NCI-H1048 (cell line): ENCODE measurements at places on chromosomes 1 and 21.

- no peak for DNase-seq
Observed at GRCh38 chr1:114032271-114033215, 53.3 kb downstream of the OLFML3 start.

DNA sequence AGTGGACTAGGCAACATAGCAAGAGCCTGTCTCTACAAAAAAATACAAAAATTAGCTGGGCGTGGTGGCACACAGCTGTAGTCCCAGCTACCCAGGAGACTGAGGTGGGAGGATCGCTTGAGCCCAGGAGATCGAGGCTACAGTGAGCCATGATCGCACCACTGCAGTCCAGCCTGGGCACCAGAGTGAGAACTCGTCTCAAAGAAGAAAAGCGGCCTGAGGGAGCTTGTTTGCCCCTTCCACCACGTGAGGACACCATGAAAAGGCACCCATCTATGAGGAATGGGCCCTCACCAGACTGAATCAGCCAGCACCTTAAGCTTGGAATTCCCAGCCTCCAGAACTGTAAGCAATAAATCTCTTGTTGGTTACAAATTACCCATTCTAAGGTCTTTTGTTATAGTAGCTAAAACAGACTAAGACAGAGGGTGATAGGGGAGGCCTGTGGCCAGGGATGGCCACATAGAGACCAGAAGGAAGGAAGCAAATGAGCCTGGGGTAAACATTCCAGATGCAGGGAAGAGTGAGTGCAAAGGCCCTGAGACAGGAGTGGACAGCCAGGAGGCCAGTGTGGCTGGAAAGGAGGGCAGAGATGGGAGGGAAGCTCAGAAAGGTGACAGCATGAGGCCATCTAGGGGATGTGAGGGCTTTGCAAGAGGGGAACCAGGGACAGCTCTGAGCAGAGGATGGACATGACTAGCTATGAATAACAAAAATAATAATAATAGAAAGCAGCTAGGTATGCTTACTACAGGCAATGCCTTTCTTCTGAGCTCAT lies 120.1 kb downstream of the MATN1 start:
- DNase-seq = no peak

GRCh38 chr1:2821966-2822620 lies 20.6 kb upstream of the TTC34 start:
- no peak for DNase-seq

DNA sequence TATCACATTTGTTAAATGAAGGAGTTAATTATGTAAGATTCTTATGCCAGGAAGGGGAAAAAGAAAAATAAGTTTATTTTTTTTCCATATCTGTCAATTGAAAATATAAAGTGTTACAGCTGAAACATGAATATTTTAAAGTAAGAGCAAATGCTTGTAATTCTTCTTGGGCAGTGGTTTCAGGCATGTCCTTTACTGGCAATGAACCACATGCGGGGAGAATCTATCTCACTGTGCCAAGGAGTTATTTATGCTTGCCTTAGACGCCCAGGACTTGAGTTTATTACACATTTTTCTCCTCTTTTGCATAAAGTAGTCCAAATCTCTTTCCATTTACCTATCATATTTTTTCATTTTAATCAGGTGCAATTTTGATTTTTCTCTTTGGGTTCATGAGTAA lies 207.8 kb upstream of the NRIP1 start:
- DNase-seq = no peak

GRCh38 chr1:69649383-69649990 lies 81.8 kb downstream of the LRRC7 start:
- DNase-seq = no peak

DNA sequence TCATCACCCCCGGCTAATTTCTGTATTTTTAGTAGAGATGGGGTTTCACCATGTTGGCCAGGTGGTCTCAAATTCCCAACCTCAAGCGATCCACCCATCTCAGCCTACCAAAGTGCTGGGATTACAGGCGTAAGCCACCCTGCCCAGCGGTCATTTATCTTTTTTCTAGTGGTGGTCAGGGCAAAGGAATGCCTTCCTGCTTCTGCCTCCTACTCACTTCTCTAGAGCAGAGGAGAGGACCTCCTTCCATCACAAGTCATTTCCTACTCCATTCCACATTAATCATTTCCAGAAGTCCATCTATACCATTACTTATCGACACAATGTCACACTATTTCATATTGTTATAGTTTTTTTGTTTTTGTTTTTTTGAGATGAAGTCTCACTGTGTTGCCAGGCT lies 13.3 kb downstream of the FBXO42 start:
- DNase-seq = no peak

GRCh38 chr1:109677459-109677858 lies 9.6 kb downstream of the GSTM2 start:
- no peak for DNase-seq
